ENCODE measurements at places on chromosomes 4 and X.
A peak's percentile ranks its signal among the peaks of the same experiment; 100 is the strongest.

DNA sequence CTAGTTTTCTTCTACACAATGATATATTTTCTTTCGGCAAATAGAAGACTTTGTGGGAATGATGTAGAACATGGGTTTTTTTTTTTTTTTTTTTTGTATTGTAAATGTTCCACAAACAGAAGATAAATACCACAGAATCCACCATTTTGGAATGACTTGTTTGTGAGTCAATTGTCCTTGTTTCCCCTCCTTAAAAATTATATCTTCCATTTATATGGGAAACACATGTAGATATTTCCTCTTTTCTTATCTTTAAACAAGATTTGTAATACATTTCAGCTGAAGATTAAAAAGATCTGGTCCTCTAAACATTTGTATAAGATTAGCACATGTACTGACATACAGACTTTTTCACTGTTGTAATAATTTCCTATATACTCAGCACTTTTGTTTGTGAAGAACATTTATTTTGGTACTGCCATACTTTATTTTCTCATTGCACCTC lies 304.6 kb downstream of the SPRY1 start:
- peak; percentile 5 for DNase-seq

- DNase-seq, result no peak
These were observed 1.4 kb downstream of the HGFAC start for GRCh38 chr4:3442959-3443749.

DNA sequence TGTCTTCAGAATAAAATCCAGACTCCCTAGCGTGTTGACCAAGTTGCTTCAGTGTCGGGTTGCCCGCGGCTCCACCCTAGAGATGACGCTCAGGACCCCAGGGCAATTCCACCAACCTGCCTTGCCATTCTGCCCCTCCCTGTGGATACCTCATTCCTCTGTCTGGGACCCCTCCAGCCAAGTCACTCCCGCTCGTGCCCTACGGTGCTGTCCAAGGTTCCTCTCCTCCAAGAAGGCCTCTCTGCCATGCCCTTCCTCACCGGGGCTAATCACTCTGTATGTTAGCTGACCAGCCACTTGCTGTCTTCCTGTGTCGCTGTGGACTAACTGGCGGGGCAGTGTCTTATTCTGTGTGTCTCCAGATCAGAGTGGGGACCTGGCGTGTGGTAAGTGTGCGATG lies 46.6 kb downstream of the TENM3 start:
- DNase-seq, result no peak

DNA sequence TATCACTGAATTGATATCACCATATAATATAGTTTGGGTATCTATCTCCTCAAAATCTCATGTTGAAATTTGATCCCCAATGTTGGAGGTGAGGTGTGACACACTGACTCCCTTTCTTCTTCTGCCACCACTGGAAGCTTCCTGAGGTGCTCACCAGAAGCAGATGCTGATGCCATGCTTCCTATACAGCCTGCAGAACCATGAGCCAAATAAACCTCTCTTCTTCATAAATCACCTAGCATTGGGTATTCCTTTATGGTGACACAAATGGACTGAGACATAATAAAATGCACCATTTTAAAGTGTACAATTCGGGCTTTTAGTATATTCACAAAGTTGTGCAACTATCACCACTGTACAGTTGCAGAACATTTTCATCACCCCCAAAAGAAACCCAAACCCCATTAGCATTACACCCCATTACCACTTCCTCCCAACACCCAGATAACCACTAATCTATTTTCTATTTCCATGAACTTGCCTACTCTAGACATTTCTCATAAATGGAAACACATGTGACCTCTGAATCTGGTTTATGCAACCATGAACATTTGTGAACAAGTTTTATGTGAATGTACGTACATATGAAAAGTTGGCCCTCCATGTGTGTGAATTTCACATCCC lies 148.9 kb downstream of the OPHN1 start:
- DNase-seq, result no peak

GRCh38 chr4:89247951-89248350 lies 59.6 kb downstream of the GPRIN3 start:
- no peak for DNase-seq

- DNase-seq, result no peak
These were observed 46.9 kb downstream of the ATP10D start for GRCh38 chr4:47531954-47532321.

GRCh38 chr4:140260227-140260626 lies 106.2 kb upstream of the MAML3 start:
- DNase-seq, result no peak

DNA sequence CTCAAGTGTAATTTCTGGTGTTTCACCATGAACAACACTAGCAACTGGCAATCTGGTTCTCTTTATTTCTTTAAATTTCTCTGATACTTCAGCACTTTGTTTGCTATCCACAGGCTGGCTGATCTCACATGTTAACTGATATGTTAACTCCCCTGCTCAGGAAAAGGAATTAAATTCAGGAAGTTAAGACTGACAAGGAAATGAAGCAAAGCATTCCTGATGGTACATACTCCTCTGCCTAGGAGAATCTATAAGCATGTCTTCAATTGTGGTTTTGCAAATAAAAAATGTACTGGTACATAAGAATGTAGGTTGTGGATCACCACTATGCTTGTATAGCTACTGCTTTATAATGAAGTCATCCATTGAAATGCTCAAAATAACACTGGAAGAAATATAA lies 1119.2 kb upstream of the INTU start:
- DNase-seq, result no peak

- DNase-seq, result no peak
These were observed 16.7 kb upstream of the FRAS1 start for GRCh38 chr4:78040431-78040830.

DNA sequence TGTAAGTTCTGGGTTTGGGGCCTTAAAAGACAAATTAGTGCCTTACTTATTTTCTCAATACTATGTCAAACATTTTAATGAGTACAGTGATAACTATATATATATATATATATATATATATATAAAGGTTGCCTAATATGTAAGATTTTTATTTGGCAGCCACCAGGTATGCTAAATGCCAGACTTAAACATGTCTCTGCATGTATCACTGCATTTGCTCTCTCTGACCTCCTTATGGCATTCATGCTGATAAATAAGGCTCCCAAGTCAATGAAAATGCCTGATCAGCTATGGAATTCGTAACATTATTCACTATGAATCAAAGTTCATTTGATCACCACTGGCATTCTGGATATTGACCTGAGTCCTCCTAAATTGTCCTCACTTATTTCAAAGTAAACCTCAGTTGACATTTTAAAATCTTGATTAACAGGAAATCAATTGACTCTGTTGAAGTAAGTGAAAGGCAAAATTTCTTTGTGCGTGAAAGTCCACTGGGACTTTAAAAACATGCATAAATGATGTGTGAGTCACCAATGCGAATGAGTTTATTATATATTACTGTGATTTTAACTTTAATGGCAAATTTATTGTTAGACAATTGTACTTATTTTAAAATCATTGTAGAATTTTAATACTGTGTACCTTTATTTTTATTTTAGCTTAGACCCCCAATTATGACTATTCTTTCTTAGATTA lies 29.2 kb upstream of the AREG start:
- no peak for DNase-seq

- DNase-seq, result no peak
These were observed 494.2 kb upstream of the FSTL5 start for GRCh38 chr4:162657966-162658365.

DNA sequence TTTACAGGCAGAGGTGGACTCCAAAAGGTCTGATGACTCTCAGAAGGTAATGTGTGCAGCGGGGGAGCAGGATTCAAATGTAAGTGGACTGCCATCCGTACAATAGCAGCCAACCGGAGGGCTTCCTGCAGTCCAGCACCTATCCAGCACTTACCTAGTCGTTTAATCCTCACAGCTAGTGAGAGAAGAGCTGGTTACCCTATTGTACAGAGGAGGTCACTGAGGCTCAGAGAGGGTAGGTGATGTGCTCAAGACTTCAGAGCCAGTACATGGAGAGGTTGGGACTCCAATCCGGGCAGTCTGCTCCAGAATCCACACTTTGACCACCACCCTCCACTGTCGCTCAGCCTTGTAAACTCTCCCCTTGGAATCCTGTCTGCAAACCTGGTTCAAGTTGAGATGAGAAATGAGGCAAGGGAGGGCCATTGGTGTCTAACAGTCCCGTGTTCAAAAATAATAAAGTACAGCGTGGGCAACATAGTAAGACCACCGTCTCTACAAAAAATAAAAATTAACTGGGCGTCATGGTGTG lies 22.5 kb upstream of the JAKMIP1 start:
- no peak for DNase-seq

DNA sequence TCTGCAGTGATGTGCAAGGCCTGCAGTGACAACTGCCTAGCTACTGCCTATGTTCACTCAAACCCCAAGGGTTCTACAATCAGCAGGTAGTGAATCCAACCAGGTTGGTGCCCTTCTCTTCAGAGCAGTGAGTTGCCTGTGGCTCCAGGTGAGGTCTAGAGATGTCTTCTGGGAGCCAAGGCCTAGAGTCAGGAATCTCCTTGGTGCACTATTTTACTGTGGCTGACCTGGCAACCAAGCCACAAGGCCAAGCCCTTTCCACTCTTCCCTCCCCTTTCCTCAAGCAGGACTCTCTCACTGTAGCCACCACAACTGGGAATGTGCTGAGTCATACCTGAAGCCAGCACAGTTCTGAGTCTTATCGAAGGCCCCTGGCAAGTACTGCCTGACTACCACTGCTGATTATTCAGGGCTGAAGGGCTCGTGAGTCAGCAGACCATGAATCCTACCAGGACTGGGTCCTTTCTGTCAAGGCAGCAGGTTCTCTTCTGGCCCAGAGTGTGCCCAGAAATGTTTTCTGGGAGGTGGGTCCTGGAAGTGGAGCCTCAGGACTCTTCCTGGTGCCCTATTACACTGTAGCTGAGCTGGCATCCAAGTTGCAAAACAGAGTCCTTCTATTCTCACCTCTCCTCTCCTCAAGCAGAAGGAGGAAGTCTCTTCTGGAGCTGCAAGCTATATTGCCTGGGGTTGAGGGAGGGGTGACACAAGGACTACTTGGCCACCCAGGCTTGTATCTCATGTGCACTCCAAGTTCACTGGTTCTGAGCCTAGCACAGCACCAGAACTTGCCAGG lies 111.6 kb downstream of the BTC start:
- DNase-seq, result peak; percentile 56

DNA sequence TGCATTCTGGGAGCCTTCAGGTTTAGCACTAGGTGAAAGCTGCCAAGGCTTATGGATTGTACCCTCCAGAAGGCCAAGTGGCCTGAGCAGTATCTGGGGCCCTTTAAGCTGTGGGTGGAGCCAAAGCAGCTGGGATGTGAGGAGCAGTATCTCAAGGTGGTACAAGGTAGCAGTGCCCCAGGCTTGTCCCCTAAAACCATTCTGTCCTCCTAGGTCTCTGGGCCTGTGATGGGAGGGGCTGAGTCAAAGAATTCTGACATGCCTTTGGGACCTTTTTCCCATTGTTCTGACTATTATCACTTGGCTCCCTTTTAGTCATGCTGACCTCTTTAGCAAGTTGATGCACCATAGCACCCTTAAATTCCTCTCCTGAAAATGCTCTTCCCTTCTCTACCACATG lies 99.1 kb upstream of the TSPAN7 start:
- DNase-seq, result no peak

DNA sequence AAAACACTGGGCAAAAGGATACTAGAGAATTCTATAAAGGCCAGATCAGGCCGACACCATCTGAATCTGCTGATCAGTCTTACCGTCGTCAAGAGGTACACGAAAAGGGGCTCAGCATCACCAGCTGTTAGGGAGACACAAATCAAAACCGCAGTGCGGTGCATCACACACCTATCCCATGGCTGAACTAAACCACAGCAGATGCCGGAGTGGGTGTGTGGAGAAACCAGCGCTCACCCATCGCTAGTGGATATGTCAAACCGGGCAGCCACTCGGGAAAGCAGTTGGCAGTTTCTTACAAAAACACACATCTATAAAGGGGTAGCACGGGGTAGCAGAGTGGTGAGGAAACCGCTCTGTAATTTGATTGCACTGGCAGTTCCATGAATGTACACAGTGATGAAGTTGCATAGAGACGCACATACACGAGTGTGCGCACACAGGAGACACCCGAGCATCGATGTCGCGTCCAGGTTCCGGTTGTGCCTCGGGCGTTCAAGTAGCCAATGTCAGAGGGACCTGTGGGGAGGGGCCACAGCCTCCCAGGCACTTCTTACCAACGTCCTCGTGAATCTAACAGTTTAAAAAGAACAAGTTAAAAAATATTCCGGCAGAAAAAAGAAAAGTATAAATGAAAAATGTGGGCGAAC lies 23.1 kb upstream of the CCNQ start:
- DNase-seq, result no peak

DNA sequence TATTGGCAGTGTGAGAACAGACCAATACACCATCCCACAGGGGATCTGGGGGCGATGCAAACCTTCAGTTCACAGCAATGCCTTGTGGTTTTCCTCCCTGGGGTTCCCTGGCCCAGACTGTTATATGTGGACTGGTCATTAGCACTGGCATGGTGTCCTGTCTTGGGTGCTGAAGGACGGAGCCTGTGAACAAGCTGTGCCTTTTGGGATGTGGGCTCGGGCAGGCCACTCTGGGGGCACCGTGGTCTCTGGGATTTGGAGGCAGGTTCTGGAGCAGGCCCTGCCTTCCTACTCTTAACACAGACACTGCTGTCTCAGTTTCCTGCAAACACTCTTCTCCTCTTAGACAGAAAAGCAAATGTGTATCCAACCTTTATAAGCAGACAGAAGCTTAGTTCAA lies 93.0 kb upstream of the ADRA2C start:
- no peak for DNase-seq

GRCh38 chr4:140291259-140291658 lies 82.2 kb upstream of the SCOC start:
- DNase-seq, result no peak

- DNase-seq, result no peak
These were observed 61.9 kb downstream of the ADAMTS3 start for GRCh38 chr4:72507167-72507566.

DNA sequence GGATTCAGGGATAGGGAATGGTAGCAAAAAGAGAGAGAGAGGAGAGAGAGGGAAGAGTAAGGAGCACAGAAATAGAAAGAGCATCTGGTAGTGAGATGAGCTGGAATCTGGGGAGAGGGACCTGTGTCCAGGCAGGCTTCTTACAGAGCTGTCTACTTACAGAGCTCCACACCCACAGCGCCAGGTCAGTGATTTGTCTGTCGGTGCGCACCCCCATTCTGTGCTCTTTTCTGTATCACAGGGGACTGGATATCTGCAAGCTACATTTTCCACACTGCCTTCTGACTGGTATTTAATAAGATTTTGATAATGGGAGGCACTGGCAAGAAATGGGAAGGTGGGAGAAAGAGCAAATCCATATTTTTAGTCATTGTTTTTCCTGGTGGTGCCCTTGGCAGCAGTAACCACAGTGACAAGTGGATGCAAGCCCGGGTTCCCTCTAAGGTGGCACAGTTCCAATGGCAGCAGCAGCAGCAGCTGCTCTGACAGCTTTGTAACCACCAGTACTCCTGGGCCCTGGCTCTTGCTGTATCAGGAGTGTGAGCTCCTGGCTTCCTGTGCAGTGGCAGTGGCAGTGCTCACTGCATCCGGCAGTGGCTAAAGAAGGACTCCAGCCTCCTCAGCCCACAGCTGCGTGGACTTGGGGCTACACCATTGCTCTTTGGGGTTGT lies 300.5 kb downstream of the TRIML1 start:
- DNase-seq, result no peak

Measured in fibroblast of skin of left biceps (primary cell).